ENCODE measurements at places on chromosomes 11 and 22.

- DNase-seq, result peak; percentile 59
Observed at GRCh38 chr22:27241430-27242321, 559.9 kb downstream of the MN1 start.

GRCh38 chr11:112611771-112612170, 349.4 kb upstream of the NCAM1 start:
- no peak for DNase-seq

DNA sequence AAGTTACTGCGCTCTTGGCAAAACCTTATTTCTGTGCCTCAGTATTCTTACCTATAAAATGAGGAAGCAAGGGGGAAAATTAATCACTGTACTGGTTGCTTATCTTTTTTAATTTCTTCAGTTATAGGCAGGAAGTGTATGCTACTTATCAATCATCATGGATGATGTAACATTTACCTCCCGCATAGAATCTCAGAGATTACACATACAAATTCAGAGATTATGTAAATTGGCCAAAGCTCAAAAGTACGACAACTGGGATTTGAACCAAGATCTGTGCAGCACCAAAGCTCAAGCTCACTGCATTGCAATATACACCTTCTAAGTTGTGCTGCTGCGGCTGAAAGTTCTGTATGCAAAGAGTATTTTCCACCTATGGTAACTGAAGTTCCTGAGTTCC, 83.0 kb downstream of the PDHX start:
- DNase-seq, result no peak

DNA sequence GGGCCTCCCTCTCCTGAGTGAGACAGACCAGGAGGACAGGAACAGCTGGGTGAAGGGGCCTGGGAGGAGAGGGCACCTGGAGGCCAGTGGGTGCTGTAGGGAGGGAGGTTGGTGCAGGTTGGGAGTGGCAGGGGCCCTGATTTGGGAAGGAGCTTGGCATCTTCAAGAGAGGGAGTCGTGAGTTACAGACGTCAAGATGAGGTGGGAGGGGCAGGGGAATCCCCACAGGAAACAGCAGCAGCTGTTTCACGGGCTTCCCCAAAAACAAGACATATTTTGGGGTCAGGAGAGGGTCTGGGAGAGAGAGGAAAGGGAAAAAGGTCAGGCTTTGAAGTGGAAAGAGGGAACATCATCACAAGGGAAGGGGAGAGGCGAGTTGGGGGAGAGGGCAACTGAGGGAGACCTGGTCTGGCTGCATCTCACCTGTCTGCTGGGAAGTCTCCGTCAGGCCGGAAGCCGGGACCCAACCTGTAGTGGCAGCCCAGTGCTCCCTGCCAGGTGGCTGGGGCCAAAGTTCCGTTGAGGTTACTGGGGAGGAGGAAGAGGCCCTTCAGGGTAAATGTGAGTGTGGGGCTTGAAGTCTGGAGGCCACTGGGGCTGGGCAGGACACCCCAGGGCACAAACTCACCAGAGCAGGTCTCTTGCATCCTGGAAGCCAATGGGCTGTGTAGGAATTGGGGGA, 4.4 kb downstream of the NAALADL1 start:
- DNase-seq, result peak; percentile 70

DNA sequence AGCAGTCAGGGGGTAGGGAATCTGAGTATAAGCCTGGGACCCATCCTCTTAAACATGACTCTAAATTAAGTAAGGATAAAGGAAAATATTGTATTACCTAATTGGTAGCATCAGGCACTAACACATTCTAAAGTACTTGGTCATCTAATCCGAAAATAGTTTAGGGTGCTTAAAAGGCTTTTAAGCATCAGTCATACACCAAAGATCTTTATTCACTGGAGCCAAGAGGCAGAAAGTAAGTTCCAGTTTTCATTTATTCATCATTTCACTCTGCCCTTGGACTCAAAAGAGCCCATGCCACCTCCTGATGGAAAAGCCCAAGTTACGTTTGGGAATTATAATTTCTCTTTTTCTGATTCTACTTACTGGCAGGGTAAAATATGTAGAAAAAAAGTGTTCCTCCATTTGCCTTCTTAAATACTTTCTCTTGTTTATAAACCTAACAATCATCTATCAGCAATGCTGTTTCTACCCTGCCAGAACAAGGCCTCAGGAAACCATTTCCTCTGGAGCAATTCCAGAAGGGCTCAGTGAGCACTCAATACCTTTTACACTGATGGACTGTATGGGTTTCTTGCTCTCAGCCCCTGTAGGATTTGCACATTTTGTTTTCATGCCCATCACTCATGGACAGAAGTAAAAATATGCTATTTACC, 120.1 kb upstream of the SLC5A12 start:
- no peak for DNase-seq

DNA sequence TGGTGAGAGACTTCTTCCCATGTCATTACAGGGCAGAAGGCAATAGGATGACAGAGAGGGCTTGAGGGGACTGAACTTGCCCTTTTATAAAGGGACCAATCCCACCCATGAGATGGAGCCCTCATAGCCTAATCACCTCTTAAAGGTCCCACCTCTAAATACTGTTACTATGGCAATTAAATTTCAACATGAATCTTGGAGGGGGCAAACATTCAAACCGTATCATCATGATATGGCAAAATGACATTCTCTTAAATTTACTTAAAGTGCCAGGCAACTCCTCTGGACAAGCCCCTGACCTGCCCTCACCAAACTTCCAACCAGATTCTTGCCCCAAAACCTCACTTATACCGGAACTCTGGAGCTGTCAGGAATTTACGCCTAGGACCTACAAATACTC, 100.8 kb upstream of the OR5AK2 start:
- no peak for DNase-seq
